Stimulated activated CD8-positive, alpha-beta memory T cell treated with anti-CD3 and anti-CD28 coated beads, Interleukin-4, amount 100 ng/mL, for 1 hour (primary cell): ENCODE measurements at places on chromosomes 3 and 15.

- no peak for DNase-seq
Measured at GRCh38 chr15:68542771-68543164, 36.0 kb upstream of the CORO2B start.

GRCh38 chr15:60299452-60300047 lies 98.2 kb downstream of the ANXA2 start:
- DNase-seq, result no peak

- DNase-seq, result no peak
Measured at GRCh38 chr3:64940596-64941348, 253.0 kb upstream of the ADAMTS9 start.

- DNase-seq, result no peak
Measured at GRCh38 chr3:179473565-179473964, 22.3 kb upstream of the GNB4 start.

GRCh38 chr15:49135911-49136310 lies 19.5 kb downstream of the COPS2 start:
- no peak for DNase-seq

GRCh38 chr15:91916051-91916450 lies 62.5 kb downstream of the SLCO3A1 start:
- no peak for DNase-seq

DNA sequence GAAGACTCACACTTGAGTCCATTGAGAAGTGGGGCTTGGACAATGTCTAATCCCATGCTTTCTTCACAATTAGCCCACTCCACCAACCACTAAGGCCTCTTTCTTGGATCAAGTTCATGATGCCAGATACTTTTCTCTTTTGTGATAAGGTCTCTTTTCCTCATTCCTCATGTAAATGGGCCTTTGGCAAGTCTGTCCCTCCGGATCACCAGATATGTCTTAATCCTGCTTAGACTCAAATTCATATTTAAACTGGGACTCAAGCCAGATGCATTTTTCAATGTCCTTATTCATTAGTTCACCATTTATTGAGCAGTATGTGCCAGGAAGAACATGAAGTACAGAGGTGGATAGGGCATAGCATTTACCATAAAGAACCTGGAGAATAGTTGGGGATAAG lies 671.1 kb downstream of the TBL1XR1 start:
- no peak for DNase-seq

GRCh38 chr15:71752604-71753289 lies 57.6 kb upstream of the NR2E3 start:
- DNase-seq, result no peak

- DNase-seq, result no peak
Measured at GRCh38 chr15:58543664-58544335, 112.0 kb downstream of the LIPC start.

- no peak for DNase-seq
Measured at GRCh38 chr3:41394896-41395295, 195.6 kb downstream of the CTNNB1 start.

- no peak for DNase-seq
Measured at GRCh38 chr3:150384296-150385212, 23.5 kb upstream of the TSC22D2 start.

DNA sequence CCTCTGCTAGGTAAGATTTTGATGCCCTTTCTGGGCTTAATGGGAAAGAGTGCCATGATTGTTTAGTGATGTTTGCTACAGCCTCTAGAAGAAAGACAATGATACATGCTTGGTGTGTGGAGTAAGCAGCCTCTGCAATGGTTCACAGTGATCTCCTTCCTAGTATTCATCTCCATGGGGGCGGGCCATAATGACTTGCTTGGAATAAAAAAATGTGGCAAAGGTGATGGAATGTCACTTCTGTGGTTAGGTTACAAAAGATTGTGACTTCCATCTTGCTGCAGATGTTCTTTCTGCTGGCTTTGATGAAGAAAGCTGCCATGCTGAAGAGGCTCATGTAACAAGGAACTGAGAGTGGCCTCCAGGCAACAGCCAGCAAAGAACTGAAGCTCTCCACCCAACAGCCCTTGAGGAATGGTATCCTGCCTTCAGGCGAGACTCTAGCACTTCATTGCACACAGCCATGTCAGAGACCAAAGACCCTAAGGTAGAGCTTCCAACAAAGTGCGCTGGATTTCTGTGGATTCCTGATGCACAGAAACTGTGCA lies 139.1 kb upstream of the LRIG1 start:
- no peak for DNase-seq

DNA sequence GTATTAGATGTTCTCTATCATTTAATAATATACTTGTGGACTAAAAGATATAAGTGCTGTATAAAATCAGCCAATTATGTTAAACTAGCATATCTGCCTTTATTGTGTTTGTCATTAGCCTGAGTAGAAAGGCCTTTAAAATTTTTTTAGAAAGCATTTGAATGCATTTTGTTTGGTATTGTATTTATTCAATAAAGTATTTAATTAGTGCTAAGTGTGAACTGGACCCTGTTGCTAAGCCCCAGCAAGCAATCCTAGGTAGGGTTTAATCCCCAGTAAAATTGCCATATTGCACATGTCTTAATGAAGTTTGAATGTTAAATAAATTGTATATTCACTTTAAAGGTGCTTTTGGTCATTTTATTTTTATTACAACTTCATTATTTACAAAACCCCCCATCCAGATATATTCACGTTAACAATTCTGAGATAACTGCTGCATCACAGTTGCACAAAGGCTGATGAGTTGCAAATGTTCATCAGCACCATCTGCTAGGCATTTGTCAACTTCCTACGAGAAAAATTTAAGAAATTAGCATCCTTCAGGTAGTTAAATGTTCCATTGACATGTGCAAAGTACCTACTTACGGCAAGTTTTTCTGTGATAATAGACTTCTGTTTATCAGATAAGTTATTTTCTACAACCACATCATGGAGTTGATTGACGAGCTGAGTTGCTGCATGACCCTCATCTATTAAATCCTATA lies 6.3 kb downstream of the EIF4A2 start:
- DNase-seq, result no peak
